ENCODE measurements at places on chromosomes 3 and 15. TPM values are rescaled to one million over a fixed set of nuclear protein-coding genes. Genes with fewer than 3 reads are reported as not detected.

The VIPR1 gene
- 2.0 TPM for total RNA-seq

The HGD gene
- total RNA-seq, result 0.14 TPM

The CACNA1D gene
- total RNA-seq, result under 0.01 TPM

The NR2E3 gene
- total RNA-seq, result 0.57 TPM

The PLA2G4D gene
- total RNA-seq, result not detected

The NIPA2 gene
- 103 TPM for total RNA-seq

The MOBP gene
- not detected for total RNA-seq
